Right lung (tissue), 10 donors: ENCODE measurements at places on chromosomes 3 and 15. TPM values are rescaled to one million over a fixed set of nuclear protein-coding genes. Genes with fewer than 3 reads are reported as not detected.

Gene RPL32
- polyA plus RNA-seq, result 2,442 TPM

Gene SRGAP3
- 20.5 TPM for polyA plus RNA-seq

Gene TRANK1
- polyA plus RNA-seq, result 29.5 TPM

Gene ITIH1
- not detected for polyA plus RNA-seq

Gene PODXL2
- 14.1 TPM for polyA plus RNA-seq
